Occipital lobe (tissue), 3 donors: ENCODE measurements at places on chromosomes 2 and 18. TPM values are rescaled to one million over a fixed set of nuclear protein-coding genes. Genes with fewer than 3 reads are reported as not detected.

KIF1A gene
- 219 TPM for total RNA-seq

SERPINB13 gene
- not detected for total RNA-seq

ONECUT2 gene
- total RNA-seq: 0.78 TPM

GRCh38 chr2:182767578-182767977 is 51.5 kb downstream of the DNAJC10 start:
- no peak for DNase-seq

DNA sequence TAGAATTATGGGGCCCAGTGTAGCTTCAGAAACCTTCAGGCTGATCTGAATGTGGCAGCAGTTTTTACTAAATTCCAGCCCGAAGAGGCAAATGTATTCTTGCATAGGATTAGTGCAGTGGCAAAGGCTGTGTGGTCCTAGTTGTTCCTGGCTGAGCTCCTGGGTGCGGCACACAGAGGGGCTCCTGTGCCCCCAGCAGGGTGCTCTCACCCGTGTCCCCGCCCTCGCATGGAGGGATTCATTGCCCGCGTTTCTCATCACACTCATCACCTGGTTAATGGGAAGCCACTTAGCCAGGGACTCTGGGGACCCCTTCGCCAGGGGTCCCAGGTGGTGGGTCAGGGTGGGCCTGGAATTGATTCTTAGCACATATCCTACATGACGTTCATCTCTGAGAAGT is 3.9 kb downstream of the KCNG2 start:
- no peak for DNase-seq
